Activated CD8-positive, alpha-beta T cell treated with anti-CD3 and anti-CD28 coated beads, Interleukin-2, amount 10 ng/mL, durations not matched to agents 7 days and 5 days (primary cell): ENCODE measurements at places on chromosomes 3 and 15. TPM values are rescaled to one million over a fixed set of nuclear protein-coding genes. Genes with fewer than 3 reads are reported as not detected.

ADAMTS7 gene
- total RNA-seq = not detected

EIF4A2 gene
- 383 TPM for total RNA-seq

C15orf62 gene
- total RNA-seq = 1.2 TPM

SSUH2 gene
- total RNA-seq = not detected

CFAP100 gene
- not detected for total RNA-seq

LRRIQ4 gene
- 0.16 TPM for total RNA-seq

IL17RB gene
- 0.31 TPM for total RNA-seq

FAM174B gene
- total RNA-seq = 3.3 TPM

ITIH4 gene
- 15.1 TPM for total RNA-seq

ARPIN gene
- not detected for total RNA-seq

ARL8B gene
- total RNA-seq = 41.0 TPM

RCN2 gene
- 28.7 TPM for total RNA-seq

DUOXA1 gene
- total RNA-seq = not detected

SAMD7 gene
- total RNA-seq = not detected

POC1A gene
- total RNA-seq = 31.7 TPM

KNL1 gene
- 61.4 TPM for total RNA-seq

CLRN1 gene
- total RNA-seq = not detected
